ENCODE measurements at places on chromosomes 5 and 9.

DNA sequence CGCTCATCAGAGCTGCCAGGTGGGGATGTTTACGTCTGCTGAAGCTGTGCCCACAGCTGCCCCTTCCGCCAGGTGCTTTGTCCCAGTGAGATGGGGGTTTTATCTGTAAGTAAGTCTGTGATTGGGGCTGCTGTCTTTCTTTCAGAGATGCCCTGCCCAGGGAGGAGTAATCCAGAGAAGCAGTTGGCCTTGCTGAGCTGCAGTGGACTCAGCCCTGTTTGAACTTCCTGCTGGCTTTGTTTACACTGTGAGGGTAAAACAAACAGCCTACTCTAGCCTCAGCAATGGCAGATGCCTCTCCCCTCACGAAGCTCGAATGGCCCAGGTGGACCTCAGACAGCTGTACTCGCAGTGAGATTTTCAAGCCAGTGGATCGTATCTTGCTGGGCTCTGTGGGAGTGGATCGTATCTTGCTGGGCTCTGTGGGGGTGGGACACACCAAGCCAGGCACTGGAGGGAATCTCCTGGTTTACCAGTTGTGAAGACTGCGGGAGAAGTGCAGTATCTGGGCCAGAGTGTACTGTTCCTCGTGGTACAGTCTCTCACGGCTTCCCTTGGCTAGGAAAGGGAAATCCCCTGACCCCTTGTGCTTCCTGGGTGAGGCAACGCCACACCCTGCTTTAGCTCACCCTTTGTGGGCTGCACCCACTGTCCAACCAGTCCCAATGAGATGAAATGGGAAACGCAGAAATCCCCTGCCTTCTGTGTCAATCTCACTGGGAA lies 530.1 kb upstream of the DMAC1 start:
- DNase-seq = no peak

- no peak for DNase-seq
Observed at GRCh38 chr9:89999176-89999533, 394.3 kb downstream of the GADD45G start.

DNA sequence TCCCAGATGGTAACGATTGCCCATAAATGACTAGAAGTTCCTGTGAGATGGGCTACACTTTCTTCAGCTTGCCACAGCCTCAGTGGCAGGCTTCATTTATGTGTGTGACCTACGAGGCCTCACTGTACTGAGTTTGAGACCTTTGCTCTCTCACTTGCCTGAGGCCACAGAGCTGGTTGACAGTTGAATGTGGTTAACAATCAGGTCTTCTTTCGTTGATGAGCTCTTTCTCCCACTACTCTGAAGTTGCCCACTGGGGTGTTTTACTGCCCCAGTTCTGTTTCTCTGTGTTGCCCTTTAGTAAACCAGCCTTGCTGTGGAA lies 70.5 kb downstream of the CYFIP2 start:
- DNase-seq = no peak

DNA sequence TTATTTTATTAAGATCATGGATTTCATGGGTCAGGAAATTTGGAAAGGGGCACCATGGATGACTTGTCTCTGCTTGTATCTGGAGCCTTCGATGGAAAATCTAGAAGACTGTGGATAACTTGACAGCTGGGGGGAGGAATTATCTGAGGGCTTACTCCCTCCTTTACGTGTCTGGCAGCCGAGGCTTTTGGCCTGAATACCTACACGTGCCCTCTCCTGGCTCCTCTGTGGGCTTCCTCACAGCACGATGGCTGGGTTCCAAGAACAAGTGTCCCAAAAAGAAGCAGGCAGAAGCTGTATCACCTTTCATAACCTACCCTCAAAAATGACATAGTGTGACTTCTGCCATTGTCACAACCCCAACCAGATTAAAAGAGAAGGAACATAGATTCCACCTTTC lies 228.9 kb downstream of the GRIA1 start:
- no peak for DNase-seq

DNA sequence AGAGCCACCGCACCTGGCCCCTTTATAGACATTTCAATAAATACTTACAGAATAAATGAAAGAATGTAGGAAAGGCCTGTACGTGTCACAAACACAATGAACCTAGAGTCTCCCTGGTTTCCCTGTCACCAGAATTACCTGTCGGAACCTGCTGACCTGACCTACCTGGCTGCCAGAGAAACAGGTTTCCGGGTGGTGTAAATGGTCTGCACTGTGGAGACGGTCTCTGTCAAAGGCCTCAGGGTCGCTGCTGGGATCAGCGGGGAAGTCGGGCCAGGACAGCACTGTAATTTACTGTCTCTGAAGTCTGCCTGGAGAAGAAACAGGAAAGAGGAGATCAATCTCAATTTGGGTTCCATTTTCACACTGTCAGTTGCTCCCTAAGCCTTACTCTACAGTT lies 9.3 kb upstream of the FRRS1L start:
- no peak for DNase-seq

GRCh38 chr9:79694208-79694607 lies 122.4 kb downstream of the TLE4 start:
- no peak for DNase-seq

DNA sequence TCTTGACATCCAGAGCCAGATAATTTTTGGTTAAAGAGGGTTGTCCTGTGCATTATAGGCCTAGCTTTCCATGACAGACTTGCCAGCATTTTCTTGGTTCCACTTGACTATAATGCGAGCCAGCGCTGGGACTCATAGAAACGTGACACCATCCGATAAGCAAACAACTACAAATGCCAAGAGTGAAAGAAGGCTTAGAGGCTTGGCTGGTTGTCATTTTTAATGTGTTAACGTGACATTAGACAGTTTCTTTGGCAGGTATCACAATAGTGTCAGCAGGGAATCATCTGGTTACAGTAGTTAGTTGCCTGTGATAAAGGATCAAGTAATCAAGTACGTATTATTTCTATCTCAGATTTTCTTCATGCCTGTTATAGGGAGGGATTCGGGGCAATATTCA lies 20.0 kb upstream of the LIFR start:
- DNase-seq = no peak

DNA sequence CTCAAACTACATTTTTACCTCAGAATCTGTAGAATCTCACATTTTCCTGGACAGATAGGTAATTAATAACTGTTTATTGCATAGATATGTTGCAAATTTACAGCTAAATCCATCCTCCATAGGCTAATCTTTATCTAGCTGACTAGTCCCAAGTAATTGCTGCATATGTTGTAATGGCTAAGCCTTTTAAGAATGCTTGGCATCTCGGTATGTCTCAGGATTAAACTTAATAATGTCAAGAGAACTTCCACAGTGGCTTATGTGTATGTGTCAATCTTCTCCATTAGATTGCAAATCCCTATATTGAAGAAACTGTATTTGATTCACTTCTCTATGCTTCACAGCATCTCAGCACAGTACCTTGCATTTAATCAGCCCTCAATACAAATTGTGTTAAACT lies 131.9 kb downstream of the PRDM9 start:
- no peak for DNase-seq

DNA sequence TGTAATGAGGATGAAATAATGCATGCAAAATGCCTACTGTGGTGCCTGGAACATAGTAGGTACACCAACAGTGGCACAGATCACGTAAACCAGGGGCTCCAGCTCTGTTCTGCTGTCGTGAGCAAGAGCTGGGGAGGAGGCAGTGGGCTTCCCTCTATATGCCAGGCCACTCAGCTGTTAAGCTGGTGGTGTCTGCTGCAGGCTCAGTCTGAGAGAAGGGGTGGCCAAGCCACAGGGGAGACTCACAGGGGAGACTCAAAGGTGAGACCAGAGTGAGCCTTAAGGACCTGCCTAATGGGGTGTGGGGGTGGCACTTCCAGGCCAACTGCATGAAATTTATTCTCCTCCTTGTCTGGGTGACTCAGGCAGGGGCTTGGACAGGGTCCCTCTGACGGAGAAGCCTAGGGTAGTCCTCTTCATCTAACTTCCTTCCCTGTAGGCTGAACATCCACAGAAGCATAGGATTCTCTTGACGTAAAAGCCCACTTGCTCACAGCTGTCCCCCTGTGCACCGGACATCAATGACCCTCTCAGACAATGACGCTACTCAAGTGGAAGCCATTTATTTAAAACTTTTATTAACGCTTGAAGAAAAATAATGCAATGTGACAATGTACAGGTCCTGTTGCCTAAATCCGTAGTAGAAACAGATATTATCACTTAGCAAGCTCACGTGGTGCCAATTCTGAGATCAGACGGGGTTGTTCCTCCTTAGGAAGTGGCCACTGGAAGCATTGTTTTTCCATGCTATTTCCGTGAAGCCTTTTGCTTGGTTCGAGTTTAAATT lies 13.9 kb downstream of the STC2 start:
- DNase-seq = no peak

GRCh38 chr9:78566521-78566920 lies 269.6 kb downstream of the PSAT1 start:
- DNase-seq = no peak

GRCh38 chr9:98896632-98897031 lies 47.1 kb upstream of the COL15A1 start:
- DNase-seq = no peak

- peak; percentile 88 for DNase-seq
Observed at GRCh38 chr9:77848897-77849296, 182.7 kb downstream of the GNAQ start.

GRCh38 chr9:79660615-79661014 lies 88.8 kb downstream of the TLE4 start:
- no peak for DNase-seq

DNA sequence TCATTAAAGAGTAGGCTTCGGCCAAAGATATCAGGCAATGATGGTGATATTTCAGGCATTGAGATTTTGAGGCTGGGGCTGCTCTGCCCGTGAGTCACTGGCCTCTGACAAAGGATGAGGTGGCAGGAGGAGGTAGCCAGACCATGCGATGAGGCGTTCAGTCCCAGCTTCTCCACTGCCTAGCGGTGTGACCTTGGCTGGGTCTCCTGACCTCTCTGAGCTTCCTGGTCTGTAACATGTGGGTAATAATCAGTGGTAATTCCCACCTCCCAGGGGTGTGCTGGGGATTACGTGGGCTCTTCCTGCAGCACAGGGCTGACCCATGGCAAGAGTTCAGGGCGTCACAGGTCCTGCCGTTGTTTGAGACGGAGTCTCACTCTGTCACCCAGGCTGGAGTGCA lies 73.2 kb upstream of the RAPGEF1 start:
- peak; percentile 30 for DNase-seq

- DNase-seq = peak; percentile 65
Observed at GRCh38 chr9:107932046-107932445, 442.5 kb upstream of the KLF4 start.

GRCh38 chr5:7500256-7500655 lies 104.3 kb downstream of the ADCY2 start:
- no peak for DNase-seq

DNA sequence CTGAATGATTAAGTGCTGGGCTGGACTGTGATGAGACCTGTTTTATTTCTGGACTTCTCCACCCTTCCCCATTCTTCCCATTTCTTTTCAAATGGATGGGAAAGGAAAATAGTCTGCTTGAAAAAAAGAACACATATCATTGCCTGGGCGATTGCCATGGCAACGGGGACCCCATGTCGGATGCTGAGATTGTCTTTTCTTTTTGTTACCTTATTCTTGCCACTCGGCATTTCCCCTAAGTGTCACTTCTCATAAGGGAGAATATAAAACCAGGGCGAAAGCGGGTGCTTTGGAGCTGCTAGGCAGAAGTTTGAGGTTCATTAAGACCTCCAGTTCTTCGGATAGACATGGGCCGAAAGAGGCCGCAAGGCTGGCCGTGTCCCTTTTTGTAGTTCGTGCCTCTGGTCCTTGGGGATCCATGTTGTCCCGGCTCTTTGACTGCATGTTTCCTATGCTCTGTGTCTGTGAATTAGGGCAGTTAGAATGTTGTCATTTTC lies 763 bp downstream of the FGD3 start:
- no peak for DNase-seq

- no peak for DNase-seq
Observed at GRCh38 chr5:107254214-107254901, 416.4 kb downstream of the EFNA5 start.

DNA sequence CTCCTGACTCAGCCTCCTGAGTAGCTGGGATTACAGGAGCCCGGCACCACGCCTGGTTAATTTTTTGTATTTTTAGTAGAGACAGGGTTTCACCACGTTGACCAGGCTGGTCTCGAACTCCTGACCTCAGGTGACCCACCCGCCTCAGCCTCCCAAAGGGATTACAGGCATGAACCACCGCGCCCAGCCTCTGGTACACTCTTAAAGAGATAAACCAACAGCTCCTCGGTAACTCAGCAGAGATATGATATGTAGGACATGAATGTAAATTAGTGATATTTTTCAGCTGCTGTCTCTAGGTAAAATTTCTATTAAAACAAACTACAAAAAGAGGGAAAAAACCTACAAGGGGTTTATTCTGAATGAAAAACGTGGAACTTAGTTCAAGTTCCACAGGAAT lies 42.8 kb upstream of the HK3 start:
- no peak for DNase-seq

DNA sequence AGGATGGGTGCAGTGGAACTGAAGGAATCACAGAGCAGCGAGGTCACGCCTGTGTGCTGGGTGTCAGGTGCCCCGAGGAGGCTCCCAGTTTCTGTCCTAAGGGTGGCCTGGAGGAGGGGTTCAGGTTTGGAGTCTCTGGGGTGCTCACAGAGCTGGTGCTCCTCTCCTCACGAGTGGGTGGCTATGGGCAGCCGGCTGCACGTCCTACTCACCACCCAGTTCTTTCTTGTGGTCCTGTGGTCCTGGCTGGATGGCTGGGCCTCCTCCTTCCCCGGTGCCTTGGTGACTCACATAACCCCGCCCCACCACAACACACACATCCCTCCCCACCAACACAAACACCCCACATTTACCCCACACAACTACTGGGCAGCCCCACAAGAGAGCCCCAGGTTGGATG lies 9.9 kb upstream of the PTGS1 start:
- peak; percentile 36 for DNase-seq

DNA sequence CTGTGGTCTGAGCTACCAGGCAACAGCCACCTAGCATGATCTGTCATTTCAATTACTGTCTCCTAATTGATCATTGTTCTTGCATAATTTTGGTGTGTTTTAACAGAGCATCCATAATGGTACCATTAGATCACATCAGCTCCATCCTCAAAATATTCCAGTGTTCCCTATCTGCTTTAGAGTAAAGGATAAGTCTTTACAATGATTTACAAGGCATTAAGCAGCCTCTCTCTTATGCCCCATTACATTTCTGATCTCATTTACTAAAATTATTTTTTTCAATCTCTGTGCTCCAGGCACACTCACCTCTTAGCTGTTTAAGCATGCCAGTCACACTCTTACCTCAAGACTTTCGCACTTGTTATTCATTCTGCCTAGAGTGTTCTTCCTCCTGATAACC lies 389.9 kb upstream of the PTPRD start:
- DNase-seq = no peak
